ENCODE measurements at places on chromosomes 2 and 18. TPM values are rescaled to one million over a fixed set of nuclear protein-coding genes. Genes with fewer than 3 reads are reported as not detected.

SERPINB4 gene
- not detected for total RNA-seq

DNA sequence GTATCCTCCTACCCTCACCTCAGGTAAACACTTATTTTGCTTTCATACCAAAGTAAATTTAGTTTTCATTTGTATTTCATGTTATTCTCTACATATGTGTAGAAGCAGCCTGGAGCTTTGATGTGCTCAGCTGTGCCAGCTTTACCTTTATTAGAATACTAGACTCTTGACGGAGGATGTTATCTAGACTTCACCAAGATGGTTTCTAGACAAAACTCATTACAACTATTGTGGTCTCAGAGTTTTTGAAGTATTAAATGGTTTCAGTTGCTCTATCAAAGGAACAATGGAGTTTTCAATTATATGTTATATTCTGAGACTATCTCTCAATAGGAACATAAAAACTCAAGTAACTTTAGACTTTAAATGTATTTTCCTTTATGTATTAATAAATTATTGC is 5.0 kb upstream of the IL18RAP start:
- no peak for DNase-seq

GRCh38 chr2:113236367-113237159 is 42.2 kb downstream of the PAX8 start:
- DNase-seq: no peak

GRCh38 chr2:219739066-219739465 is 111.6 kb downstream of the SLC4A3 start:
- no peak for DNase-seq

DNA sequence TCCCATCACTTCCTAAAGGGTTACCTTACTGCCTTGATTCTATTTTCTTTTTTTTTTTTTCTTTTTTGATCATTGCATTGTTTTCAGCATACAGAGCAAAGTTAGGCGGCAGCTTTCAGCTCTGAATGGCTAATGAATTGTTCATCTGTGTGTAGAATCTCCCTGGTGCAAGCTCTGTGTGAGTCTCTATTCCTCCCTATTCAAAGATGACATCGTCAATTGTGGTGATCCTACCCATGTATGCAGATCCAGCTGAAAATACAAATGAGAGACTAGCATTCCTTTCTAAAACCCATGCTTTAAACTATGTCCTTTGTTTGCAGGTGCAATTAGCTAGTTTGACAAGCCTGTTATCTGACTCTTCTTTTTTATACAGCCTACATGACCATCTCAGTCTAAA is 539.0 kb downstream of the ARHGAP15 start:
- DNase-seq: no peak

Measured in endothelial cell of umbilical vein (primary cell).